IMR-90 (cell line): ENCODE measurements at places on chromosomes 1 and 21. TPM values are rescaled to one million over a fixed set of nuclear protein-coding genes. Genes with fewer than 3 reads are reported as not detected.

DNA sequence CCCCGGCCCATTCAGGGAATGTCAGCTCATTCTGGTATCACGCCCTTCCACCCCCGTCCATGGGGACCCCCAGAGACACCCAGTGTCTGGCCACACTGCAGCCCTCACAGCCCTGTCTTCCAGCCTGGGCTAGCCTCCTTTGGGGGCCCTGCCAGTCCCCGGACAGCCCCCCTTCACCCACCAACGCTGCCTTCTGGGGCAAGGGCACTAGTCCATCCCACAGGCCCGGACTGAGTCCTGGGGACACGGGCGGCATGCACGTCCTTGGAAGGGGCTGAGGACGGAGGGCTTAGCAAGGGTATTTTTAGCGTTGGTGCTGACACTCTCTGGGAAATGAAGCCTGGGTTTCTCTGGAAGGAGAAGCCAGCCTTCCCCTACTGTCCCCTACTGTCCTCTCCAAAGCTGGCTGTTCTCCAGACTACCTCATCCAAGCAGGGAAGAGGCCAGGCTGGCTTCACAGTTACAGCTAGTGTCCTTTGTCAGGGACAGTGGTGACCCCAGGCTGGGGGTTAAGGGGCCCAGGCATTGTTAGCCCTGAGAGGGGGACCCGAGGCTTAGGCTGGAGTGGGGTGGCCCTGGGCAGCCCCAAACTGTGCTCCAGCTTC is 39.5 kb downstream of the COQ8A start:
- no peaks in the 10 kb centered on the region; the same call in 1 of the 2 replicates for H3K36me3 ChIP-seq
- H3K4me3 ChIP-seq, result no peak overlapping the region

The NCAM2 gene
- total RNA-seq, result 5.0 and 5.6 TPM in 2 replicates

The SELL gene
- not detected in 2 replicates for total RNA-seq

- no peaks in the 10 kb centered on the region for H3K27me3 ChIP-seq
- H3K4me1 ChIP-seq, result 0 out of 2 replicates have a peak, but pooled peaks cover 2% of the 10 kb centered on the region
- no peak overlapping the region for H3K4me3 ChIP-seq
- peak; percentile 80 for DNase-seq
- H3K27ac ChIP-seq, result no peak overlapping the region
These were observed 40.4 kb downstream of the UBR4 start for GRCh38 chr1:19169642-19170041.

The CSMD2 gene
- total RNA-seq, result under 0.01 and 0.28 TPM in 2 replicates

The CD244 gene
- total RNA-seq, result not detected in 2 replicates

The SASS6 gene
- total RNA-seq, result 2.7 and 5.0 TPM in 2 replicates

DNA sequence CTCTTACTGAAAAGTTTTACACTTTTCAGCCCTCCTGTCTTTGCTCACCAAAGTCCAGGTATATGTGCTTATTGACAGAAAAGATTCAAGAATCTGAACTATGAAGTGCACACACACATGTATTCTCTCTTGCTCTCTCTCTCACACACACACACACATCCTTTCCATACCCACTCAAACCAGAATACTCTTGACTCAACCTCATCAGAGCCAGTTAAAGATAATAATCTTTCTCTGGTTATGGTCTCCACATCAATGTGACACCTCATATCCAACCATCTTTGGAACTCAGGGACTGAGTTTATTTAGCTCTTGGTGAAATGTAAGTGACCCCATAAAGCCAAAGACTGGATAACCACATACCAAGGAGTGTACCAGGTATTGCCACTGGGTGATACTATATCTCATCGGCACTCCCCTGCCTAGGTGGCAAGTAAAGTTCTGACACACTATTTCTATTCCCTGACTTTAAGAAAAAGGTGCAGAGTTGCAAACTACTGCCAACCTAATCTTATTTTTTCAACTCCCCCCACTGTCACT is 24.9 kb upstream of the RGS8 start:
- no peak for DNase-seq
- no peak overlapping the region for H3K4me3 ChIP-seq
- H3K27ac ChIP-seq, result no peak overlapping the region
- H3K36me3 ChIP-seq, result no peaks in the 10 kb centered on the region

GRCh38 chr1:209912306-209912705 is 25.7 kb upstream of the SYT14 start:
- no peak overlapping the region for H3K4me3 ChIP-seq
- no peaks in the 10 kb centered on the region for H3K36me3 ChIP-seq
- no peaks in the 10 kb centered on the region for H3K27me3 ChIP-seq
- no peak for DNase-seq

The RCAN3 gene
- total RNA-seq, result 5.9 and 8.6 TPM in 2 replicates

The TLR5 gene
- total RNA-seq, result under 0.01 and 0.18 TPM in 2 replicates

DNA sequence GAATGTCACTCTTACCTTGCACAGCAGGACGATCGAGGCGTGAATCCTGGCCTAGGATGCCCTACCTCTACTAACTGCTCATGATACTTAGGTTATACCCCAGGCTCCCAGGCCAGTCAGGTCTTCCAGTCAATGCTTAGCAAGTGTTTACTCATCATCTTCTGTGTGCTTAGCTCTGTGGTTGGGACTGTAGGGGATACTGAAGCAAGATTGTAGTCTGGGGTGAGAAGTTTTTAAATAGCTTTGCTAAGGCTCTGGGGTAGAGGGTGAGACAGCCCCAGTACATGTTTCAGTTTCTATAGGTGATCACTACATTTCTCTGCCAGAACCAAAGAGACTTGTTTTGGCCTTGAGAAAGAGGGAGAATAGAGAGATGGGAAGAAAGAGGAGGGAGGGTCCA is 250.8 kb upstream of the KIAA0040 start:
- no peak for DNase-seq
- no peaks in the 10 kb centered on the region for H3K27me3 ChIP-seq
- no peak overlapping the region for H3K27ac ChIP-seq
- no peaks in the 10 kb centered on the region for H3K4me1 ChIP-seq
- no peaks in the 10 kb centered on the region for H3K36me3 ChIP-seq

- H3K4me3 ChIP-seq, result no peak overlapping the region
- DNase-seq, result no peak
- H3K27me3 ChIP-seq, result peaks cover 25% of the 10 kb centered on the region
- no peaks in the 10 kb centered on the region for H3K4me1 ChIP-seq
- no peak overlapping the region for H3K27ac ChIP-seq
- H3K36me3 ChIP-seq, result no peaks in the 10 kb centered on the region
These were observed 7.1 kb downstream of the PTPN7 start for GRCh38 chr1:202153284-202153683.

GRCh38 chr1:239367196-239367810 is 19.1 kb upstream of the CHRM3 start:
- H3K27ac ChIP-seq, result no peak overlapping the region
- H3K36me3 ChIP-seq, result no peaks in the 10 kb centered on the region
- no peak for DNase-seq
- no peaks in the 10 kb centered on the region for H3K4me1 ChIP-seq
- H3K4me3 ChIP-seq, result no peak overlapping the region
- no peaks in the 10 kb centered on the region for H3K27me3 ChIP-seq

DNA sequence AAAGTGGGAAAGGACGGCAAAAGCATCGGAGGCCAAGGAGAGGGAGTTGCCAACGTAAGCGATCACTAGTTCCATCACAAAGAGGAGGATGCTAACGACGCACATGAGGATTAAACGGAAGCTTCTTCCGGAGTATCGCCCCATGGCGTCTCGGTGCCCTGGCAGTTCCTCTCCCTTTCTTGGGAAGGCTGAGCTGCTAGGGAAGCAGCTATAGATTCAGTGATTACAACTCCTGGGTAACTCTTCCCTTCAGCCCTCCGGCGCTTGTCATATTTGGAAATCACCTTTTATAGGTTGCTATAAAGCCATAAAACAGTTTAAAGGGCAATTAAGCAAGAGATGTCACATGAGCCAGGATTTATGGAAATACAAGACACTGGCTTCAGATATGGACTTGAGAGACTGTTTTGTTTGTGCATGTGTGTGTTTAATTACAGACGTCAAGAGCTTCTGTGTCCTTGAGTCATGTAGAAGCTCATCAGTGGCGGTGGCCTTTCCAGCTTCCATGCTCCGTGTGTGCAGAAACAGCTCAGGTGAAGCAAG is 30.6 kb upstream of the SLC30A10 start:
- H3K4me1 ChIP-seq, result no peaks in the 10 kb centered on the region
- no peak overlapping the region for H3K4me3 ChIP-seq
- H3K36me3 ChIP-seq, result no peaks in the 10 kb centered on the region
- H3K27ac ChIP-seq, result no peak overlapping the region

DNA sequence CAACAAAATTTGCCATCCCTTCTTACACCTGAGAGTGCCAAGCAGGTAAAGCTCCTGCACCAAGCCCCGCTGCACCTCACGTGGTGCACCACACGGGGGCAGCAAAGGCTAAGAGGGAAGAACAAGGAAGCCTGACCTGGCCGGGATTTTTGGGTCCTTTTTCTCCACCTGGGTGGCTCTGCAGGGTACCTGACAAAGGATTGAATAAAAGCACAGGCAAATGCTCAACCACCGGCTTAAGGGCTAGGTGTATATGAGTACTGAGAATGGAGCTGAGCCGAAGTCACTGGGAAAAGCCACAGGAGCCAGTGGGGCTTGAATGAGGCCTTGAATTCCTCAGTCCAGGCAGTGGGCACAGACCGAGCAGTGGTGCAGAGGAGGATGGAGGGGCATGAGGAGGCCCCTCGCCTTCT is 36.4 kb downstream of the ZNF697 start:
- no peaks in the 10 kb centered on the region for H3K4me1 ChIP-seq
- DNase-seq, result no peak
- H3K36me3 ChIP-seq, result no peaks in the 10 kb centered on the region

GRCh38 chr1:205936846-205937586 is 6.2 kb downstream of the SLC26A9 start:
- peaks cover 18% of the 10 kb centered on the region for H3K27me3 ChIP-seq
- H3K36me3 ChIP-seq, result no peaks in the 10 kb centered on the region
- peaks cover 7% of the 10 kb centered on the region for H3K4me1 ChIP-seq
- no peak overlapping the region for H3K4me3 ChIP-seq

The SFN gene
- total RNA-seq, result 0.18 TPM in 1 of 2 replicates, not detected in the other

GRCh38 chr1:188782220-188782841 is 1695.3 kb downstream of the BRINP3 start:
- no peaks in the 10 kb centered on the region for H3K4me1 ChIP-seq
- no peaks in the 10 kb centered on the region for H3K36me3 ChIP-seq
- H3K27me3 ChIP-seq, result no peaks in the 10 kb centered on the region
- H3K4me3 ChIP-seq, result no peak overlapping the region
- peak; percentile 51 for DNase-seq
- H3K27ac ChIP-seq, result no peak overlapping the region

The SPRR1A gene
- not detected in 2 replicates for total RNA-seq

DNA sequence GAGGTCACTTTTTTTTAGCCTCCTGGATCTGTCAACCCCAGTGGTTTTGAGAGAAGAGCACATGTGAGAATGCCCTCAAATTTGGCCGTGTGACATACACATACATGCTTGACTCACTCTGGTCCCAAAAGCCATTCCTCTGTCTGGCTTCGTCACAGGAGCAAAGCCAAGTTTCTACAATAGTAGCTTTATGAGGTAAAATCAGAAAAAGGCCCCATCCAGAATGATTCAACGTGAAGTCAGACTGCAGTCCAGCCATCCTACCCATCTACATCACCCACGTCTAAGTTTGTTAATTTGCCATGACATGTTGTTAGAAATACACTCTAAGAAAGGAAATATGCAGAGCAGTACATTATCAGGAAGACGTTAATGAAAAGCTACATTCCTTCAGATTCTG is 245.2 kb downstream of the SDCCAG8 start:
- H3K36me3 ChIP-seq, result peaks cover 6% of the 10 kb centered on the region
- H3K4me1 ChIP-seq, result peaks cover 12% of the 10 kb centered on the region
- no peaks in the 10 kb centered on the region for H3K27me3 ChIP-seq
- H3K27ac ChIP-seq, result peak overlapping the region; percentile 8; the same call in 1 of the 2 replicates
- peak; percentile 93 for DNase-seq

- no peaks in the 10 kb centered on the region for H3K27me3 ChIP-seq
- H3K4me1 ChIP-seq, result no peaks in the 10 kb centered on the region
- H3K4me3 ChIP-seq, result no peak overlapping the region
- DNase-seq, result no peak
These were observed 392.4 kb upstream of the ST6GALNAC5 start for GRCh38 chr1:76474922-76475321.

DNA sequence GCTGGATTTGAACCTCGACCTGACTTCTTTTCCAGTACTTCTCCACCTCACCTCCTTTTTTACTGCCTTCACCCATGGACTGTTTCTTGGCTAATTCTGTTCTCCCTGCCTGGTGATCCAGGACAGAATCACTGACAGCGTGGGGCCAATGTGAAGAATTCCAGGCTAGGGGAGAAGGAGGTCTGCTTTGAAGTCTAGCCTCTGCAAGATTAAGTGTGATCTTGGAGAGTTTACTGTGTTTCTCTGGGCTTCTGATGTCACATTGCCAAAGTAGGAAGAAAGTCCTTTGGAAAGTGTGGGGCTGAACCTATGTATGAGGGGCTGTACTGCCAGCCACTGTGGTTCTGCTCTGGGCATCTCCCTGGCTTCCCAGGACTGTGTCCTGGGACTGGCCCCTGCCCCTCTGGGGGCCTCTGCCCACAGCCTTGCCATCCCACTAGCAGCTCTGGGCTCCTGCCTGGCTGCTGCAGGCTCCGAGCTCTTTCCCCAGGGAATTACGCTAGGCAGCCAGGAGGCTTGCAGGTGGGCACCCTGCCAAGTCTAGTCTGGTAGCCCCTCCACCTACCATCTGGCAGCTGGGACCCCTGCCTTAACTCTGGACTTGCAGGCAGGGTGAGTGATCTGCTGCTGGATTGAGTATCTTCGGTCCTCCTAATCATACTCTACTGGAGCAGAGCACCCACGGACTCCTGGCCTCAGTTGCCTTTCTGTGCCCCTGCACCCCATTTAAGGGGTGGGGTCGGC is 52.2 kb downstream of the YARS1 start:
- peaks cover 29% of the 10 kb centered on the region for H3K4me1 ChIP-seq
- no peak overlapping the region for H3K27ac ChIP-seq
- H3K4me3 ChIP-seq, result no peak overlapping the region

The OR2M3 gene
- total RNA-seq, result not detected in 2 replicates

DNA sequence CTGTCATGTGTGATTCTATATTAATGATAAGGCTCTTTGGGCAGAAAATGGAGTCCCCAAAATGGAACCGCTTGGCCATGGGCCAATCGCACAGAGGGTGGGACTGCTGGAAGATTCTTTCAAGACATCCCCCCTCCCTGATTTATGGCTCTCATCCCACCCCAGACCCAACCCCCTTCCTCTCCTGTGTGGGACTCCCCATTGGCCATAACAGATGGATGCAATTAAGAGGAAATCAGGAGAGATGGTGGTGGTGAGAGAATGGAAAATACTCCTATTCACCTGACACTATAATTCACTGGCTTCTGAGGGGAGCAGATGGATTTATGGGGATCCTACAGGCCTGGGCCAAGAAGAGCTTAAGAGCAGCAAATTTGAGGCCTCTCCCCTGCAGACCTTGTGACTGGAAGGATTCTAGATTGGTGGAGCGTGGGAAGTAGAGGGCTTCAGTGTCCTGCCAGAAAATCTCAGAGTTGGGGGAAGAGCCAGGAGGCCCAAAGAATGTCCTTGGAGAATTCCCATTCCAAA is 1.7 kb downstream of the IGFN1 start:
- H3K36me3 ChIP-seq, result no peaks in the 10 kb centered on the region
- no peak overlapping the region for H3K27ac ChIP-seq
- H3K4me3 ChIP-seq, result no peak overlapping the region
- H3K27me3 ChIP-seq, result 0 out of 2 replicates have a peak, but pooled peaks cover 3% of the 10 kb centered on the region
- 0 out of 2 replicates have a peak, but pooled peaks cover 1% of the 10 kb centered on the region for H3K4me1 ChIP-seq

- no peak for DNase-seq
- H3K4me3 ChIP-seq, result no peak overlapping the region
- no peaks in the 10 kb centered on the region for H3K27me3 ChIP-seq
These were observed 7.0 kb downstream of the NFIA start for GRCh38 chr1:61089338-61089737.

The ZNHIT6 gene
- total RNA-seq, result 9.0 and 17.2 TPM in 2 replicates

GRCh38 chr1:10793129-10793651 is 3.3 kb downstream of the CASZ1 start:
- no peak for DNase-seq
- no peak overlapping the region for H3K4me3 ChIP-seq
- H3K4me1 ChIP-seq, result peaks cover 4% of the 10 kb centered on the region; the same call in 1 of the 2 replicates
- H3K36me3 ChIP-seq, result no peaks in the 10 kb centered on the region
- peaks cover 61% of the 10 kb centered on the region for H3K27me3 ChIP-seq

The CHD1L gene
- total RNA-seq, result 47.5 and 51.7 TPM in 2 replicates
